ENCODE measurements at places on chromosomes 16 and 17.
A peak's percentile ranks its signal among the peaks of the same experiment; 100 is the strongest.

DNA sequence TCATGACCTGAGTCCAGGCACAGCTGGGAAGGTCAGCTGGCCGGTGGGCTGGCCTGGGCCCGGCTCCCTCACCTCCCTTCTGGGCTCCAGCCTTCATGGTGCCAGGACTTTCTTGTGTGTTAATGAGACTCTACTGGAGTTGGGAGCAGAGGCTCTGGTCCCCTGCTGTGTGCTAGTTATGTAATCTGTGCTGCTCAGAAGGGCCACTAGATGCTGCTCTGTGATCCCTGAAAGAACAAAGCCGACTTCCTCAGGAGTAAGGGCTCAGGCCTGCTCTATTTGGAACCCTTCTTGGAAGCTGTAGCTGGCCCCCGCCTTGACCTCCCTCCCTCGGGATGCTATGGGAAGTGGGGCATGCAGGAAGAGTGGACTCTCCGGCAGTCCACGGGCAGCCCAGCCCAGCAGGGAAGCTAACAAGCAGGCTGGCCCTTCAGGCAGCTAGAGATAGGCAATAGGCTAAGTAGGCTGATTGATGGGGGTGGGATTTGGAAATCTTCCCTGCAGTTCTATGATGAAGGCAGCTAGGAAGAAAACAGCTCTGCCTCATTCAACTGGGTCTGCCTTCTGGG is 3.3 kb upstream of the CDK5R1 start:
- DNase-seq: no peak

DNA sequence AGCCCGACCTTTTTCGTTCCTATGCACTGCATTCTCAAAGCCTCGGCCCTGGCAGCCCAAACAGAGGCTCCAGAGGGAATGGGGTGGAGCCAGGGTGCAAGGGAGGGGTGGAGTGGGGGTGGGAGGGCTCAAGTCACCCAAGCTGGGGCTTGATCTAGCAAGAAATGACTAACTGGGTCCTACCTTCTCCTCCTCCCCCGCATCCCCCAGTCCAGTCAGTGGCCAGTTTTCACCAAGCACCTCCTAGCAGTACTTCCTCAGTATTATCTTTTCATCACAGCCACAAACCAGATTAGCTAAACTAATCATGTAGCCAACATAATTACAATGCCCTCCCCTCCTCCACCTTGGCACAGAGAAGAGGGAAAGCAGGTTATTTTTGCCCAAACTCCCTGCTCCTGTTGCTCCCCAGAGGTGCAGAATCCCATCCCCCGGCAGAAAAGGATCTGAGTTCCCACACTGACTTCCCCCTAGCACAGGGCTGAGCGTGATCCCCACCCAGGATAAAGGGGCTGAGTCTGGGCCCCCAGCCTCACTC is 2.2 kb downstream of the JUP start:
- no peak for DNase-seq

- DNase-seq: no peak
Measured at GRCh38 chr16:25005445-25006306, 9.5 kb downstream of the ARHGAP17 start.

- DNase-seq: no peak
Measured at GRCh38 chr16:23691483-23692189, 12.9 kb downstream of the PLK1 start.

DNA sequence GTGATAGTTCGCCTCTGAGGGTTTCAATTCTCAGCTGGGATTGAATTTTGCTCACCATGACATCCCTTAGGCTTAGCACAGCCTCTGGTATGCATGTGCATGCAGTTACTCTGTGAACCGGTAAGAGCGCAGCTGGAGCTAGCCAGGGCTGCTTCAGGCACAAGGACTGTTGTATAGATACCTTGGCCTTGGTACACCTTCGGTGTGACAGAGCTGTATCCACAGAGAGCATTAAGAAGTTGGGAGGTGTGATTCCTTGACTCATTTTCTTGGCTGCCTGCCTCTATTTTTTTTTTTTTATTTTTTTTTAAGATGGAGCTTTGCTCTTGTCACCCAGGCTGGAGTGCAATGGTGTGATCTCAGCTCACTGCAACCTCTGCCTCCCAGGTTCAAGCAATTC is 2.2 kb upstream of the NUTF2 start:
- DNase-seq: no peak

DNA sequence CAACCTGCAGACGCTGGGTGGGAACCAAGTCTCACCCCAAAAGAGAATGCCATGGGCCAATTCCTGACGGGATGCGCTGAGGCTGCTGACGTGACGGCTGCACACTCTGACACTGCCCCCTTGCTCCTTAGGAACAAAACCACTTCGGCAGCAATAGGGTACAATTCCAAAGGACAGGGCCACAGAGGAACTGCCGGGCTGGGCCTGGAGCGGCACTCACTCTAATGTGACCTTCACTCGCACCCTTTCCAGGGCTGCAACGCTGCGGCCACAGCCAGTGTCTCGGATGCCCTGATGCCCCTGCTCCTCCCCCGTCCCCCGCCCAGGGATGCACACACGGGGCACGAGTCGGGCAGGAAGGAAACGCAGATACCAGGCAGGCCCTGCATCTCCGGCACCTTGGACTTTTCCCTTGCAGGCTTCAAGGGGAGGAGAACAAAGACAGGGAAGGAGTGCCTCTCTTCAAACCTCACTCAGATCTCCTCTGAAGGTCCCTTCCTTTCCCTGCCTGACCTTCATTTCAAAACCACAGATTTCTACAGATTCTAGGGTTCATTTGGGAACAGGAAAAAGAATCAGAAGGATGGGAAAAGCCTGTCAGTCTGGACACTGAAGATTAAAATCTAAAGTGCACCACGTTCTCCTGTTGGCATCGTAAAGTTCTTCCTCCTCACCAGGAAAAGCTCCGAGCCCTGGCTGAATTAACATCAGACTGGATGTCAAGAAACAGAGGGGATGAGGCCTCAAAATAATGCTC is 2.3 kb downstream of the PITPNA start:
- no peak for DNase-seq

DNA sequence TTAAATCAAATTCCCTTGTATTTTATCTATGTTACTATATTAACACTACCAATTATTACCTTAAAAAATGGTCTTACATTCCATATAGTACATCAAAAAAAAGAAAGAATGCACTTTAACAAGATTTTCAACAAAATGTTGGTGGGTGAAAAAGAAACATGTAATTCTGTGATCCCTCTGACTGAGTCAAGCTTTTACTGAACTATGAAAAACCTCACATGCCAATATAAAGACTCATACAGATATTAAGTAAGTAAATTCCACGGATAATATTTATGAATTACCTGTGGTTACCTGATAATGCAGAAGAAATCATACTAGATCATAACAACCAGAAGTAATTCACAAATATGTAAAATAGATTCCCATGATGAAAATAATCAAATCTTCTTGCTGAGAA is 12.4 kb downstream of the COIL start:
- no peak for DNase-seq

GRCh38 chr16:1426734-1427471 is 4.0 kb upstream of the PERCC1 start:
- no peak for DNase-seq

DNA sequence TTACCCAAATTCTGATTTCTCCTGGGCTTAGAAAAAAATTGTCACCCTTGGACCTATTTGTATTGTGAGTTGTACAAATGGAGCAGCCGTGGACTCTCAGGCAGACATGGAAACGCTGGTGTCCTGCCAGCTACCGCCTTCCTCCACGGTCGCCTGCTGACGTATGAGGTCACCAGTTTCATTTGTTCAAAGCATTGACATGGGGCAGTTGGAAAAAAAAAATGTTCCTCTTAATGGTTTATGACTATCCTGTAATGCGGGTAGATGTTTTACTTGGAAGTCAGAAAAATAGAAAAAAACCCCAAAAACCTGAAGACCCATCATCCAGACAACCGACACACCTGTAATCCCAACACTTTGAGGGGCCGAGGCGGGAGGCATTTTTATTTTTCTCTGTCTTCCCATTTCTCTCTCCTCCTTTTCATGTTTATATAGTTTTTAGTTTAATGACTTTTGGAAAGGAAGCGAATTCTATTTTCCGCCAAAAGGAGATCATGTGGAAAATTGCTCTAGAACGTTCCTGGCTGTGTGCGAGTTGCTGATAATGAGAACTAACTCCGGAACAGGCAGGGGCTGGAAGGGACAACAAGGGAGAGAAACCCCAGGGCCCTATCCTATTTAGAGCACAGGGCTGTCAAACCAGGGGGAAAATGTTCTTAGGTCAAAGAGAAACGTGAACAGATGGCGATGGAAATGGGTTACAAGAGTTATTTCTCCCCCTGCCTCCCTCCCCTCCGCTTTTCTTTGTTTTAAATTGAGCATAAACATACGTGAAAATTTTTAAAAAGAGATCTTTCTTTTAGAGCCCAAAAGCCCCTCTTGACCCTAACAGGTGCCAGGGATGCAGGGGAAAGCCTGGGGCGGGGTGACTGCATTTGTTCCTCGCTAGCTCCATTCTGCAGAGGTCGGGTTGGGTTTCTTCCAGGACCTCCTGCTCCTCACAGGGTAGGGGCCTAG is 13.7 kb downstream of the DNAH17 start:
- DNase-seq: no peak

GRCh38 chr17:2336215-2336851 is at the start of gene TSR1:
Gene TSR1 (minus strand): TSS chr17:2336457. CDS start chr17:2336427, 30 bp downstream.
- peak; percentile 84 for DNase-seq

- no peak for DNase-seq
Measured at GRCh38 chr17:61568219-61569072, 22.6 kb downstream of the NACA2 start.

DNA sequence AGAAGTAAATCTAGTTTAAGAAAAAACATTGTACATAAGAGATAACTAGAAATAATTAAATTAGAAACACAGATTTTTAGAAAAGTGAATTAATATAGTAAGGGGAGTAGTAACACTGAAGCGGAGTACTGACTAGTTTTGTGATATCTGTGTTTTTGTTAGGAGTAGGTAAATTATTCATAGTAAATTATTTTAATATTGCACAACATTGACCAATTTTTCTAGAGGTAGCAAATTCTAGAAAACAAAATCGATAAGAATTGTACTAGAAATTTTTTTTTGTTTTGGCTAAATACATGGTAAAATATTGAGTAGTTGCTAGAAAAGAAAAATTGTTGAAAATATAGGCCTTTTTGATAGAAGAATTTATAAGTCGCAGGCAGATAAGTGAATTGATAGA is 156.5 kb downstream of the CHD9 start:
- DNase-seq: no peak

DNA sequence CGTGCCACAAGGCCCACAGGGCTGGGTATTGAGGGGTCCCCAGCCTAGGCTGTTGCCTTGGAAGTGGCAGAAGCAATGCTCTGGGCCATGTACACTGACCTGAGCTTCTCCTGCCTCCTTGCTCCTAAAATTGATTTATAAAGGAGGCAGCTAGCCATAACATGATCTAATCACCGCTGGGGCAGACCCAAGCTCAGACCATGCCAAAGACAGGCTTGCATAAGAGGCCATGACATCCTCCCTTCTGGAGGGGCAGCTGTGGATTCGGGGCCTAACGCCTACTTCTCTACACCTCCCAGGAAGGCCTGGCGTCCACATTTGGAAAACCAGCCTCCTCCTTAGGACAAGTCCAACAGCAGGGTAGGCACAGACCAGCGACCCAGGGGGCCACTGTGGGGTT is 12.3 kb downstream of the HSD11B2 start:
- no peak for DNase-seq

- no peak for DNase-seq
Measured at GRCh38 chr16:8519179-8519578, 71.1 kb downstream of the TMEM114 start.

- DNase-seq: no peak
Measured at GRCh38 chr16:85293904-85294642, 181.8 kb upstream of the CIBAR2 start.

DNA sequence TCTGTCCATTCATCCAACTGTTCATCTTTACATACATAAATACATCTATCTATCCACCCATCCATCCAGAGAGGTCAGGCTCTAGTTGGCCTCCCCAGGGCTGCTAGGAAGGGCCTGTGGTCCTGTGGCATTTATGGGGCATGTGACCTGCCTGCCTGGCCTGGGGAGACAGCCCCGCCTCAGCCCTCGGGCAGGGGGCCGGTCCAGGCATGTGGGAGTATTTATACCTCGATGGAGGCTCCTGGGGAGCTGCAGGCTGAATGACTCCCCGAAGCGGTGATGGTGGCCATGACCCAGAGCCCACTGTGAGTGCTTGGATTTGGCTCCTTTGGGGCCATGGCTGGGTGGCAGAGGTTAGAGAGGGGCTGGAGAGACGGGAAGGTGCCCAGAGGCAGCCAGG is 7.3 kb downstream of the FOXN1 start:
- DNase-seq: no peak

GRCh38 chr16:81517629-81518438 is 73.2 kb downstream of the CMIP start:
- DNase-seq: no peak

DNA sequence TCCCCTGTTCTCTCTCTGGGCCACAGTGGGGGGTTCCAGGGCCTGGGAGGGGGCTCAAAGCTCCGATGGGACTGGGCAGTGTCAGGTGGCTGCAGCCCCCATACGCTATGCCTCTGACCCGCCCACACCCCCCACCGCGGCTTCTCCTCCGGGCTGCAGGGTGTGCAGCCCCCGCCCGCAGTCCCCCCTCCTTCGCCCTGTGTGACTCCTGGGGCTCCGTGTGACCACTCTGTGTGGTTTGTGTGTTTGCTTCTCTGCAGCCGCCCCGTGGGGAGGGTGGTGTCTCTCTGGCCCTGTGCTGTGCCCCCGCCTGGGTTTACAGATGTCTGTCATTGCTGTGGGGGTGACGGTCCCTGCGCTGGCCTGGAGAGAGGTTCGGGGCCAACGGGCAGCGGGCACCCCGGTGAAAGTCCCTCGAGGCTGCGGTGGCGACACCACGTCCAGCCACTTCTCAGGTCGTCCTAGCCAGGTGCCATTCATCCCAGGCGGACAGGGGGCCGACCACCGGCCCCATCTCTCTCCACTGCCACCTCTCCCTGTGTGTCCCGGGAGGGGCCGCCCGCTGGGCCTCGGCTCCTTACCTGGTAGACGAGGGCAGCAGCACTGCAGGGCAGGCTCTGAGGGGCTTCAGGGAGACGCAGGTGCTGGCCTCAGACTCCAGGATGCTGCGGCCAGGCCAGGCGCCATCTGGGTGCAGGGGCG is 5.5 kb downstream of the SSTR5 start:
- DNase-seq: no peak

GRCh38 chr16:89357055-89357816 is 133.1 kb downstream of the ANKRD11 start:
- no peak for DNase-seq

- no peak for DNase-seq
Measured at GRCh38 chr16:86508028-86508946, 2.0 kb upstream of the FOXF1 start.

GRCh38 chr17:21213638-21214014 is 335 bp downstream of the TMEM11 start:
- DNase-seq: no peak
